AG04449 (cell line): ENCODE measurements at places on chromosomes 11 and 22.

DNA sequence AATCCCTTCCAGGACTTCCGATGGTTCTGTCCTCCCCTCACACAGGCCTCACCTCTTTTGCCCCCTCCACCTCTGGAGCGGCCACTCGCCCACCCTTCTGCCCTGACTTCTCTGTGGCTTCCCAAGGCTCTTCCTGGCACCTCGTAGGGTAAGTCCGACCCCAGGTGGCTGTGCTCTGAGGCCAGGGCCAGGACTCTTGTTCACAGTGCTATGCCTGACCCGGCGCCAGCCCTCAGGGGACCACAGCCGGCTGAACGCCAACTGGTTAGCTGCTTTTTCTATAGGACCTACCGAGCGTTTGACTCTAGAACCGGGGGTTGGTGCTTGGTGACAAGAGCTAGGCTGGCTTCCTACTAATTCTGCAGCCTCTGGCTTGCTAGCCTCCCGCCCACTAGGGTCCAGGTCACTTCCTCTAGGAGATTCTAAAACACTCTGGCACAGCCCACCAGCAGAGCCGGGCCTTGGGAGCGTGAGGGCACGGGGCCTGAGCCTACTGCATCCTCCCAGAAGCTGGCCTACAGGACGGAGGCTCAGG is 28.4 kb upstream of the KCNQ1OT1 start:
- no peak for DNase-seq

GRCh38 chr11:20046416-20046815 is 113.9 kb downstream of the DBX1 start:
- DNase-seq: no peak

DNA sequence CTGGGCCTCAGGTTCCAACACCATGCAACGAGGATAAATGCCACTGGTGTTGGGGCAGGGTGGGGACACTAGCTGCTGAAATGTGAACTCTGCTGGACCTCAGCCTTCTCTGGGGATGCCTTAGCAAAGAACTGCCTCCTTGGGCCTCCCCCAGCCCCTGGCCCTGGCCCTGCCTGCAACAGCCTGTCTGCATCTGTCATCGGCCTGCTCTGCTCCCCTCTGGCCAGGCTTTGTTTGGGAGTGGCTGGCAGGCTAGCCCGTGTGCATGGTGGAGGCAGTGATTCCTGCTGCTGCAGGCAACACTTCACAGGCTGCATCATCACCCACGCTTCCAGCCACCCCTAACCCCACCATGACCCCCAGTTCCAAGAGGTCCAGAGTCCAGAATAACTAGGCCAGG is 11.5 kb upstream of the MYOD1 start:
- DNase-seq: no peak

DNA sequence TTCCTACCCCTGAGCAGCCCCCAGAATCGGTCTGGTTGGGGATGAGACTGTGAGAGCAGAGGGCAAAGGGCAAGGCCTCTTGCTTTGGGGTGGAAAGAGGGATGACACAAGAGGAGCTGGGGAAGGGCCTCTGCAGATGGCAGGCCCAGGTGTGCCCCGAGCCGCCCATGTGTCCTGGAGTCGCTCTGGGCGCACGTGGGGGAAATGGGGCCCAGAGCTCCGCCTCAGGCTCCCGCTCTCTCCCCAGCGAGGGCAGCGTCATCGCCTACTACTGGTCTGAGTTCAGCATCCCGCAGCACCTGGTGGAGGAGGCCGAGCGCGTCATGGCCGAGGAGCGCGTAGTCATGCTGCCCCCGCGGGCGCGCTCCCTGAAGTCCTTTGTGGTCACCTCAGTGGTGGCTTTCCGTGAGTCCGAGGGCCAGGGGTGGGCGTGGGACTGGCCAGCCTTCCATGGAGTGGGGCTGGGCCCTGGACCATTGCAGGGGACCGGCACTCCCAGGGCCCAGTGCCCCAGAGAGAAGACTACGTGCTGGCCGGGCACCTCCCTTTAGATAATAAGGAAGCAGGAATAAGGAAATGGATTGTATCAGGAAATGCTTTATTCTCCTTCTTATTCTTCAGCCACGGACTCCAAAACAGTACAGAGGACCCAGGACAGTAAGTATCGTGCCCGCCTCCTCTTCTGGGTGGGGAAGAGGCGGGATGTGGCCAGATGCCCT is 30.1 kb downstream of the ST14 start:
- no peak for DNase-seq

- DNase-seq: peak; percentile 34
Measured at GRCh38 chr22:35742342-35743100, 24.8 kb downstream of the APOL5 start.

- DNase-seq: no peak
Measured at GRCh38 chr11:35078470-35078735, 60.6 kb upstream of the CD44 start.

- no peak for DNase-seq
Measured at GRCh38 chr11:104524254-104524653, 360.3 kb upstream of the PDGFD start.

- no peak for DNase-seq
Measured at GRCh38 chr11:44943118-44943517, 7.6 kb downstream of the TP53I11 start.
